ENCODE measurements at places on chromosomes 4 and X. TPM values are rescaled to one million over a fixed set of nuclear protein-coding genes. Genes with fewer than 3 reads are reported as not detected.

GRCh38 chr4:92387459-92388069, 83.8 kb downstream of the GRID2 start:
- peak; percentile 57 for DNase-seq

- no peak for DNase-seq
Measured at GRCh38 chr4:81666491-81666890, 194.8 kb upstream of the RASGEF1B start.

- no peak for DNase-seq
Measured at GRCh38 chr4:48930654-48931053, 24.1 kb upstream of the OCIAD2 start.

GRCh38 chrX:103831342-103831802, 685 bp downstream of the RAB9B start:
- no peak for DNase-seq

DNA sequence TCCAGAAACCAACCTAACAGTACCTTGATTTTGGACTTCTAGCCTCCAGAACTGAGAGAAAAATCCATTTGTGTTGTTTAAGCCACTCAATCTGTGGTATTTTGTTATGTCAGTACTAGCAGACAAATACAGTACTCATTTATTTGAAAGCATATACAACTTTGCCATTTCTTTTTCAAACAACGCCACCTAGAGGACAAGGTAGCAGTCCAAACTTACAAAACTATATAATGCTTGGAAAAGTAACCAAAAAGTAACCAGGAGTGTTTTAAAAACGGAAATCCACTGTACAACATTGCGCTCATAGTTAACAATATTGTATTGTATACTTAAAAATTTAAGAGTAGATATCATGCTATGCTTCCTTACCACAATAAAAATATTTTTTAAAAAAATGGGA, 37.0 kb upstream of the FGF13 start:
- peak; percentile 9 for DNase-seq

GRCh38 chr4:36332023-36332781, 50.8 kb downstream of the DTHD1 start:
- DNase-seq: no peak

DNA sequence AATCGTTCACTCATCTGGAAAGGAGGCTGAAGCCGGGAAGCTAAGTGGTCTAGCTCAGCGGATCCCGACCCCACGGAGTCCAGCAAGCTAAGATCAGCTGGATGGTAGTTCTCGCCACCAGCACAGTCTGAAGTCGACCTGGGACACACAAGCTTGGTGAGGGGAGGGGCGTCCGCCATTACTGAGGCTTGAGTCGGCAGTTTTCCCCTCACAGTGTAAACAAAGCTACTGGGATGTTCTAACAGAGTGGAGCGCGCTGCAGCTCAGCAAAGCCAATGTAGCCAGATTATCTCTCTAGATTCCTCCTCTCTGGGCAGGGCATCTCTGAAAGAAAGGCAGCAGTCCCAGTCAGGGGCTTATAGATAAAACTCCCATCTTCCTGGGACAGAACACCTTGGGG, 555.4 kb downstream of the BCOR start:
- DNase-seq: no peak

The VSIG4 gene
- total RNA-seq: not detected

The FAM241A gene
- total RNA-seq: 2.3 TPM

DNA sequence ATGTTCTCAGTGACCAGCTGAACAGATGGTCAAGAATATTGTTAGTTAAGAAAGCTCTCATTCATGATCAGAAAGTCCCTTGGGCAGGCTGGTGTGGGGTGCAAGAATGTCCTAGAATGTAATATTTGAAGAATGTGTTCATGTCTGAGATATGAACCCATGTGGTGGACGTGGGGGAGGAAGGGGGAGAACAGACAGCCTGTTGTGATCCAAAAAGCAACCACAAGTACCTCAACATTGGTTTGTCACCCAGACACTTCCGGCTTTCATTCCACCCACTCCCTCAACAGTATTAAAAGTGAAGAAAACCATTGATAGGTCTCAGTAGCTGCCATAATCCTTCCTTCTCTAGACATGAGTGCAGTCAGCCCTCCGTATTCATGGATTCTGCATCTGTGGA, 82.2 kb downstream of the MAML3 start:
- DNase-seq: no peak

The UGT2A1 gene
- not detected for total RNA-seq

GRCh38 chrX:145190801-145191389, 56.4 kb upstream of the SPANXN1 start:
- DNase-seq: peak; percentile 7

The NEK1 gene
- 4.5 TPM for total RNA-seq

- peak; percentile 77 for DNase-seq
Measured at GRCh38 chr4:11505221-11505971, 76.7 kb upstream of the HS3ST1 start.

Measured in H4 (cell line).